Left kidney (tissue), 8 donors: ENCODE measurements at places on chromosomes 7 and 10. TPM values are rescaled to one million over a fixed set of nuclear protein-coding genes. Genes with fewer than 3 reads are reported as not detected.

Gene MMD2
- not detected for polyA plus RNA-seq

Gene ADAM8
- polyA plus RNA-seq, result 2.4 TPM

Gene RARRES2
- polyA plus RNA-seq, result 39.1 TPM

Gene HECW1
- polyA plus RNA-seq, result 9.4 TPM

Gene ANXA8
- polyA plus RNA-seq, result 0.38 TPM
